ENCODE measurements at places on chromosomes 16 and 17. TPM values are rescaled to one million over a fixed set of nuclear protein-coding genes. Genes with fewer than 3 reads are reported as not detected.
A peak's percentile ranks its signal among the peaks of the same experiment; 100 is the strongest.

Gene TBC1D16
- total RNA-seq: 9.6 TPM

Gene BEAN1
- not detected for total RNA-seq

- DNase-seq: no peak
Observed at GRCh38 chr17:80936723-80937122, 54.9 kb upstream of the CHMP6 start.

Gene NDUFAB1
- 147 TPM for total RNA-seq

- DNase-seq: no peak
Observed at GRCh38 chr16:72612256-72612655, 435.7 kb downstream of the ZFHX3 start.

Gene GLIS2
- total RNA-seq: 0.80 TPM

Gene MSLN
- 1.8 TPM for total RNA-seq

DNA sequence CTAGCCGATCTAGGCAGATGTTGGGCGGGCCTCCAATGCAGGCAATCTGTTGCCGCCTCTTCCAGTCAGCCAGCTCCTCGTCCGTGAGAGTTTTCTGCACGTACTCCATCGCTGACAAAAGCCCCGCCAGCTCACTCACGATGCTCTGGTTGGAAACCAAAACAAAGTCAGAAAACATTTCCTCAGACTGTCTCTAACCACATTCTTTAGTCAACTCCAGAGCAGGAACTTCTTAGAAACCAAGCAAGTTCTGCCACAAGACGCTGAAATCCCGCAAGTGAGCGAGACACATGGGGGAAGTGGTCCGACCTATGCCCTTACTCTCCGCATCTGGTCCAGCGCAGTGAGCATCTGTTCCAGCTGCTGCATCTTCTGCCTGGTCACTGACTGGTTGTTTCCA lies 49.1 kb downstream of the STAT5A start:
- DNase-seq: no peak

DNA sequence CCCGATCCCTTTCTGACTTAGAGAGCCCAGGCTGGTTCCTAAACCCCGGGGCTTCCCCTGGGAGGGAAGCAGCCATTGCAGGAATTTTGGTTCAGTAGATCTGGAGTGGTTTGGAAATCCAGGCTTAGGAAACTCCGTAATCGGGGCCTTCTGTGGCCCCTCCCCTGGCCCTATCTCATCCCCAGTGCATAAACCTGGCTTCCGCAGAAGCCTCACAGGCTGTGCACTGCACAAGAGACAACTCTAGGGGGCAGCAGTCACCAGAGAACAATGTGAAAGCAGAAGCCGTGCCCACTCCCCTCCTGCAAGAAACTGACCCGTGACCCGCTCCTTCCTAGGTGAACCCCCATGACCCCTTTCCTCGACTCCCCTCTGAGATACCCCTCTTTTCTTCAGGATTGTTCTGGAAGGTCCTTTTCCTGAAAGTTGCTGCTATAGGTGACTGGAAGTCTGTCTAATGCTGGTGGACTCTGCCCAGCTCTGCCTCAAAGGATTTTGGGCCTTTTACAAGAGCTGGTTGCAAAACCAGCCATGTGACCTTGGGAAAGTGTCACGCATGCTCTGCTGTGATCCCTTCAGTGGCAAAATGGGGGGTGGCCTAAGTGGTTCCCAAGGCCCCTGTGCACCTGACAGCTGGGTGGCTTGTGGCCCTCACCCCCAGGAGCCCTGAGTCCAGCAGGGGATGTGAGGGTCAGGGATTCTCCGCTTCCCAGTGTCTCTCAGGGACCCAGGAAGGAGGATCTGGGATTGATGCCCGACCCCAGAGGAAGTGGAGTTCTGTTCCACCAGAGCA lies 14.4 kb downstream of the GUCY2D start:
- peak; percentile 50 for DNase-seq

Gene CETP
- total RNA-seq: not detected

DNA sequence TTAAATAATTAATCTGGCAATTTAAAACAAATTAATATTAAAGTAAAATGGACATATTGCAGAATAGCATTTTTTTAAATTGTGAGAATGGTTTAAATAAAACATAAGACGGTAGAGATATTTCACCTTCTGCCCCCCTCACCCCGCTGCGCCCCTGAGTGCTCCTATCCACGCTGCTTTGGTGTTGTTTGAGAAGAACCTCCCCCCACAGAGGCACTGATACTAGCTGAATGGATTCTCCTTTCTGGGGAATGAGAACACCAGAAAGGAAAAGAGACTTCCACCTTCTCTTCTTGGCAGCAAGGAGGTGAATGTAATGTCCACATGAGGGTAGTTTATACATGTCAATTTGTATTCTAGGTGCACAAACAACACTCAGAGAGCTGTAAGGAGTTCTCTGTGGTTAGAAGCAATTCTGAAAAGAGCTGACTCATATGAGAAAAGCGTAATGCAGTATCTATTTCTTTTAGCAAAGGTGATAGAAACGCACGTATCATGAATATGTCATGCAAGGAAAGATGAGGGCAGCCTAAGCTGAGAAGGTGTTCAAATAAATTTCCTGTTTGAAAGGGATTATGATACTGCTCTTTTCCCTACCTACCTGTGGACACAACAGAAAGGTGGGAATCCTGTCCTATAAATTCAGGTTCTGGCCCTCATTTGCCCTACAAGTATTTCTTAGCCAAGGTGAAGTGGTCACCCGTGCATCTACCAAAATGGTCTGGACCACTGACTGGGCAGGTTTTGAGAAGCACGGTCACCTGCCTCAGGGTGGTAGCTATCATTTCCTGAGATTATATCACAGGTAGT lies 126.9 kb downstream of the PARN start:
- DNase-seq: no peak

- DNase-seq: no peak
Observed at GRCh38 chr17:69749911-69750310, 325.1 kb upstream of the KCNJ16 start.

Gene ANKRD40CL
- total RNA-seq: not detected

Gene KRT34
- total RNA-seq: not detected

Gene NKD1
- total RNA-seq: not detected

DNA sequence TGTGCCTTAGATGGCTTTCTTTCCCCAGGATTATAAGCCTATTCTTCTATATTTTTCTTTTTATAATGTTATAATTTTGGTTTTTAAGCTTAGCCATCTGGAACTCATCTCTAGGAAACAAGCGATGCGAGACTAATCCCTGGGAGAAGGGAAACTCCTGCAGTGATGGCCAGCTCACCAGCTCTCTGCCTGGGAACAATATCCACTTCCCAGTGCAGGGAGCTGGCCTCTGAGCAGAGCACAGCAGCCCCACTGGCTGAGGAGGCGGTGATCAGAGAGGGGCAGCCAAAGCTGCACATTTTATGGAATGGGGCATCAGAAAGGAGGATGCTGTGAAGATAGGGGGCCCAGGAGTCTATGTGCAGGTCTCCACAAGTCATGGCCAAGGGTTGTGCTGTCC lies 183.3 kb downstream of the LGALS9B start:
- DNase-seq: no peak

DNA sequence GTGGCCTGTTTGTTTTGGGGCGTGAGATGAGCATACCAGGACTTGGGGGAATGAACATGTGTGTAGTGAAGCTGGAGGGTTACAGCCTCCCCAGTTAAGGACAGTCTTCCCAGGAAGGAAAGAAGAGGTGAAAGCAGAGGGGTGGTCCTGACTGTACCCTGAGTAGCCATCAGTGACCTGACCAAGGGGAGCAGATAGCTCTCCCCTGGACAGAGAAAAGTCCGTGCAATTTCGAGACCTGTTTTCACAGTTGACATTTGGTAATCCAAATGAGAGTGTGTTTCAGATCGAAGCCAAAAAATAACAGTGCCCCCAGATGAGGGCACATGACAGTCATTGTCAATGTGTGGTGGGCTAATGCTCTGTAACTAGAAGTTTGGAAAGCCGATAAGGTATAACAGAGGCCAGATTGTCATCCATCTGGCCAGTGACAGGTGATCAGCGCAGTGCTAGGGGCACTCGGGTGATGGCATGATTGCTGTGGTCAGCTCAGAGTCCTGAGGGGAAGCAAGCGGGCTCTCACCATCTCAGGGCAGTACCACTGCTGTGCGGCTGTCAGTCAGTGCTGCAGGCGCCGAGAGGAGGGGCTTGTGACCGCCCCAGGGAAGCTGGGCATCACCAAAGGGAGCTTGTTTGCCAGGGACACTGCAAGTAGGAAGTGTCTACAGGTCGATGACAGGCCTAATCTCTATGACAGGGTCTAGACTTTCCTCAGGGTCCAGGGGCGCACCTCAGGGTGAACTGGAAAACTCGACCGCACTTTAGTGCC lies 1.1 kb upstream of the NME2 start:
- DNase-seq: peak; percentile 48

DNA sequence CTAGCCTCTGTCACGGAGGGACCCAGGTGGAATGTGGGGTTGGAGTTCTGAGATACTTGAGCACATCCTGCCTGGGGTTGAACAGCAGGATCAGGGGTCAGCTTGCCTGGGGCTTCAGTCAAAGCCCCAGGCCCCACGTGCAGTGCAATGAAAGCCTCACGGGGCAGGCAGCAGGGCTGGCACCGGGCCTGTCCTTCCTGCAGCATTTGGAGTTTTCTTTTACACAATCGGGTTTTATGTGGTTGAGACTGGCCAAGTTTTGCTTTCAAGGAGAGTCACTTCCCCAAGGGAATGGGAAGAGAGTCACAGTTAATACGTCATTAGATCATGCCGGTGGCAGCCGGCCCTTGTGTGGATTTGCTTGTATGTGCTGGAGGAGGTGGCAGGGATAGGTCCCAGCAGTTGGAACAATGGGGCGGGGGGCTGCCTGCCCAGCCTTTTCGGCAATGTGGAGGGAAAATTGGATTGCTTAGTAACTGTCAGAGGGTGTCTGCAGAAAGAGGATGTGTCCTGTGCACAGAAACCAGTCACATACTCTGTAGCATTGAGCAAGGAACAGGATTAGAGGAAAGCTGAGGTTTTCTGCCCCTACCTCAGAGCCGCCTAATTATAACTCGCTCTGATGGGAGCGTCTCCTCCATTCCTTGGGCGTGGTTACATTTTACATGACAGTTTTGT lies 4.5 kb downstream of the RMI2 start:
- no peak for DNase-seq

DNA sequence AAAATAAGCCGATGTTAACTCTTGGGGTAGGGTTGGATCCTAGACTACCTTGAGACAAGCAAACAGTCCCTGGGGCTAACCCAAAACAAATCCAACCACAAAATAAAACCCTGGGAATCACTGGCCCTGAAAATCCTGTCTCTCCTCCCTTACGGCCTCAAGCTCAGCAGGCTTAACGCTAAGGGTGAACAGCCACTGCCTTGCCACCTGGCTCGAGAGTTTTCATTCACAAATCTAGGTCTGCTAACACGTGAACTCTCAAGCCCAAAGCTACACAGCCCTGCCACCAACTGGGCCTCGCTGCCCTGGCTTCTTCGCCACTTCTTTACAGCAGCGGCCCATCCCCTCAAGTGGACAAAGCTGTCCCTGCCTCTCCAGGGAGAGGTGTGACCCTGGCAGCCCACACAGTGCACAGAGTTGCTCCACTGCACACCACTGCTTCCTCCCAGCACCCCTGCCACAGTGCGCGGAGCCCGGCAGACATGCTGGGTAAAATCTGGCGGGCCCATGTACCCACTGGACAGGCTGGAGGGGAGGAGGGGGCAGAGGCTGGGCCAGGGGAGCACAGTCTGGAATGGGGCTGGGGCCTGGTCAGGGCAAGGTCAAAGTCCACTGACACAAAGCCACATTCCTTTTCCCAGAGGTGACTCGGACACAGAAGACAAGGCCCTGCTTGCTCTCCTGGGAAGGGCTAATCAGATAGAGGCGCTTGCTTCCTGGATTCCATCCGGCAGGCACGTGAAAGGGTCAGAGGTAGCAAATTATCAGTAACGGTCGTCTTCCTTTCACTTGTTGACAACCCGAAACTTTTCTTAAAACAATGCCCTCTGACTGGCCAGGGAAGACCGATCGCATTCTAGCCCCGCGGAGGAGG lies 996 bp downstream of the PCYT2 start:
- DNase-seq: peak; percentile 64

DNA sequence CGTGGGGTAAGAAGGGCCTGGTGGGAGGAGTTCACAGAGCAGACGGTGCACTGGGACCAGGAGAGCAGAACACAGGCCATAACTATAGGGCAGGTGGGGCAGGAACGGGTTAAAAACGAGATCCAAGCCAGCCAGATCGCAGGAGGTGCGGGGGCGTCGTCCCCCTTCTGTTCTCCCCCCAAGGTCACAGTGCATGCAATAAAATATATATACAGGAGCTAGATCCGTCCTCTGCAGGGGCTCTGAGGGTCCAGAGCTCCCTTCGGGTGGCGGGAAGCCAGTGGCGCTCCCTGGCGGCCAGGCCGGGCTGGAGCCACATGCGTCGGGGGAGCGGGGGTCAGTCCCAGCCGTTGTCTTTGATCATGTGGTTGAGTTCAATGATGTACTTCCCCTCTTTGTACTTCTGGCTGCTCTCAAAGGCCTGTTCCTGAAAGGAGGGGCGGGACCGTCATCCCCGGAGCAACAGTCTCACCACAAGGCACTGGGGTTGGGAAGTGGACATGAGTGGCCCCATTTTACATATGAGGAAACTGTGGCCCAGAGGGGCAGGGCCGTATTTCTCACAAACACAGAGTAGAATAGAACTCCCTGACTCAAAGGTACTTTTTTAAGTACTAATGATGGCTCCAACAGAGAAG lies 768 bp upstream of the TBX6 start:
- peak; percentile 39 for DNase-seq

All from G401 (cell line).